Testis (tissue), 5 donors: ENCODE measurements at places on chromosomes 13 and 19.

GRCh38 chr13:59771272-59771671 lies 392.5 kb downstream of the DIAPH3 start:
- DNase-seq, result no peak

DNA sequence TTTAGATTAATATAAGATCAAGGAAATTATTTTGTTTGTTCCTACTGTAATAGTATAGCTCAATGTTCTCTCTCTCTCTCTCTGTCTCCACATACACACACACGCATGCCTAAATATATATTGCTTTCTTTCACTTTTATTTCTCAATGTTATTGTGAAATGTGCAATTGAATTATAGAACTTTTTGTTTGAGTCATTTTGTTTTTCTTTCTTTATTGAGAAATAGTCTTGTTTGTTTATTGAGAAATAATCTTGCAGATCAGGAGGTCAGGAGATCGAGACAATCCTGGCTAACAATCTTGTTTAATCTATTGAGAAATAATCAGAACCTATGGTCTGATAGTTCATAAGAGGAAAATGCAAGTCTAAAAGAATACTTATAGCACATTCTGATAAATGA lies 1581.3 kb downstream of the EFNB2 start:
- no peak for DNase-seq

GRCh38 chr13:60121337-60121687 lies 42.4 kb downstream of the DIAPH3 start:
- no peak for DNase-seq

DNA sequence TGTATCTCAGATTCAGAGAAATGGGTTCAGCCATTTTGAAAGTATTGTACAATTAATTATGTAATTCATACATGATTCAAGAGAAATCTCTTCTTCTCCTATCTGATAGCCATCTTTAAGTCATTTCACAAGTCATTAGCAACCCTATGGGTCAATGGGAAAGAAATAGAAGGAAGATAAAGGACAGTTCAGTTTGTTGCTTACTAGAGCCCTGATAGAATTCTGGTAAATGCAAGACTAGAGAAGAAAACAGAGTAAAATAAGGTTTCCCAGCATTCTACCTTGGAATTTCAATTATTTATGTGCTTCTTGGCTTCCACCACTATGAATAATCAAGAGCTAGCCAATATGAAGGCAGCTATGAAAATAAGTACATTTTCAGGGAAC lies 117.7 kb downstream of the LHFPL6 start:
- no peak for DNase-seq

DNA sequence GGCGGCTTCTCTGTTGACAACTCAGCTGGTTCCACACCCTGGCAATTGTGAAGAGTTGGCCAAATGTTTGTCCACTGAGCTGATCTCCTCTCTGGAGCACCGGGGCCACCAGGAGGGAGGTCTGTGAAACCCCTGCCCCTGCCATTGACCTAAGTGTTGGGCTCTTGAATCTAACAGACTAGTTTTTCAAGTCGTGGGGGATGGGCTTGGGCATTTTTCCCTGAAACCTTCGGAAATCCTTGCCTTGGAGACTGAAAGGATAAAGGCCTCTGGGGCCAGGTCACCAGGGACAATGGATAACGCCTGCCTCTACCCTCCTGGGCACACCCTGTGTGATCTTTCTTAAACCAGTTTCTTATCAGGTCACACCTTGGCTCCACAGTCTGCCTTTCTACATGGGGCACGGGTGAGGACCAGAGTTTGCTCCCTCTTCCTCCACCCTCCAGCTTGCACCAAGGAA lies 881 bp downstream of the GEMIN7 start:
- DNase-seq, result no peak

DNA sequence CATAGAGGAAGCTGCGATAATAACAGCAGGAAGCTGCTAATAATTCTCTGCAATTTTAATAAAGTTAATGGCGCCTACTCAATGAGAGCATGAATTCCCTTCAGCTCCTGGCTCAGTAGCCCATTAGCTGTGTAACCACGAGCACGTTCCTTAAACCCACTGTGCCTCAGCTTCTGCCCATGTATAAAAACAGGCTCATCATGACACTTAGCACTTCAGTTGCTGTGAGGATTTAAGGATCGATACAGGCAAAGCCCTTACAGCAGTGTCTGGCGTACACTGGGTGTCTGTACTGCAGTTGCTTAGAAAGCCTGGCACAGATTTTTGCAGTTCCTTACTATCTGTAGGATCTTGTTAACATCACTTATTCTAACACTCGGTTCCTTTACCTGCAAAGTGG lies 673.4 kb upstream of the ARGLU1 start:
- no peak for DNase-seq

DNA sequence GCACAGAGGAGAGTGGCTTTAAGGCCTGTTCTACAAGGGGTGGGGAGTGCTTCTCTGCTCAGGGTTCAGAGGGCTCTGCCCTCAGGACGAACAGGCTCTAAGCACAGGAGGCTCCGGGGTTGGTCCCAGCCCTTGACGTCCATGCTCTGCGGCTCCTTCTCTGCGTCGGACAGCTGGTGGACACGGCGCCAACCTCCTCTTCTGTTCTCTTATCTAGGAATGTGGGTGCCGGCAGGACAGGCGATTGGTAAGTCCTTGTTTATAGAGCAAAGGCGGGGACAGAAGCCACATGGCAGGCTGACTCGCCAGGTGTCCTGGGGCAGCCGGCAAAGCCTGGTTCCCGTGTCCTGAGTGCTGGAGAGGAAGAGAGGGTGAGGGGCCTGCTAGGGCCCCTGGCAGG lies 8.4 kb upstream of the RPS15 start:
- DNase-seq, result peak; percentile 89

DNA sequence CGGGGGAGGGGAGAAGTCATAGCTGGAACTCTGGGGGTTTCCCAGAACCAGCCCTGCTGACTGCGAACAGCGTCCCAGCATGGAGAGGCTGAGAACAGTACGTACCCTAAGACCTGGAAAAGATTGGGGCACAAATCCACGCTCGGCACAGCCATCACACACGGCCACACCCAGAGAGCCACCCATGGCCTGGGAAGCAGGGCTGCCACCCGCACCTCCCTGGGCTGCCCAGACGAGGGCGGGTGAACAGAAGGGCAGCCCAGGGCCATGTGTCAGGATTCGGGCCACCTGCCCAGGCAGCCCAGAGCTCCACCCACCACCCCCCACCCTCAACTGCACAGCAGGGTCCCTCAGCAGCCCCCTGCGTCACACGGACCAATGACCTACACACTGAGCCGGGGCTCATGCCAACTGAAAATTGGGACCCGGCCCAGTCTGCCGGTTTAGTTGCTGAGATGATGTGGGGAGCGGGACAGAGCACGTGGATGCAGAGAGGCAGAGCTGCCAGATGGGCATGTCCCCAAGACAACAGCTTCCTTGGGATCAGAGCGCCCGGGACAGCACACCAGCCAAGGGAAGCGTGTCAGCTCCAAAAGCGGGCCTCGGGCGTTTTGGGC lies 8.5 kb downstream of the UBXN6 start:
- peak; percentile 67 for DNase-seq

- DNase-seq, result no peak
Measured at GRCh38 chr19:18046059-18046718, 38.2 kb downstream of the ARRDC2 start.

GRCh38 chr19:7789447-7789846 lies 26.4 kb downstream of the CLEC4M start:
- DNase-seq, result no peak

DNA sequence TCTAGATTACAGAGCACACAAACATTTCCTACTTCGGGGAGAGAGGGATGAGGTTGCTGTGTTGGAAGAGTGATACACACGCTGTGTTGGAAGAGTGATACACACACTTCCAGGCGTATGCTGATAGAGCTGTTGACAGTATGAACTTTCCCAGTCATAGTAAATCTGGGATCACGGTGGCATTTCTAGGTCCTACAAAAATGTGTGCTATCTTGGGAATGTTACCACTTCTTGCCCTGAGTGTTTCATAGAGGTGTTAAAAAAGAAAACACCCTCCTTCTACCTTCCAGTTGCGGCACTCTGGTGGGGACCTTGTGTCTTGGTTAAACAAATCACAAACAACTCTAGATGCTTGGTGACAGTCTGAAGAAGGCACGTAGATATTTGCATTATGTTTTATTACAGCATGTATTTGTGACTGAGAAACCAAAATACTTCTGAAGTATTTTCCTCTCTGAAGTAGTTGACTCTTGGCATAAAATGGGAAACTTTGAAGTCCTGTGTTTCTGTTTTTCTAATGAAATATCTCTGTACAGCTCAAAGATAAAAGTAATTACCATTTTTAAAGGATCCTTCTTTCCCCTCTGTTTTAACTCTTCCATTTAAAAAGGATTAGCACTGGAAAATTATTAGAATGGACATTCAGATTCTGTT lies 52.5 kb downstream of the ARHGAP35 start:
- DNase-seq, result no peak

DNA sequence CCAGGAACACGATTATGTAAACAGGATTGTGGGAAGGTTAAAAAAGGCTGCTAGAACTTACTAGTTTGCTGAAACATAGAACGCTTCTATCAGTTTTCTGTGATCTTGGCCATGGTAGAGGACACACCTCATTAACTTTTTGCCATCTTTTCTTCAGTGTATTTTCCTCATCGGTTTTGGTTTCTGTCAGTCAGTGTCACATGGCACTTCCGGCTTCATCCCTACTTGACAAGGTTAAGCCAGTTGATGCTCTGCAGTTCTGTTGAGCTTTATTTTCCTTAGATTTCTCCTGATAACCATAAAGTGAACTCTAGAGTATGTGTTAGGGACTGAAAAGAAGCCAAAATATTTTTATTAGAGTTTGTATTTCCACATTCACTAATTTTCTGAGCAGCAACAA lies 147.5 kb downstream of the NDFIP2 start:
- DNase-seq, result no peak

DNA sequence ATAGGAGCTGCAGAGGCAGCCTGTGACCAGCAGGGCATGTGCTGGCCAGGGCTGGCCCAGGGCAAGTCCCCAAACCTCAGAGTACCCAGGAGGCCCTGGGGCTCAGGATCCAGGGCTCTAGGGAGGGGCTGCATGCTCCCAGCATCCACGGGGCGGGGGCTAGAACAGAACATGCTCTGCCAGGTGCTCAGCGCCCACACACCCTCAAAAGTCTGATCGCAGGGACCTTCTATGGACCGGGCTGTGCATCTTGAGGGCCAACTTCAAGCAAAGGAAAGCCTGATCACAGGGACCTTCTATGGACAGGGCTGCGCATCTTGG lies 33.5 kb downstream of the ELL start:
- DNase-seq, result no peak

GRCh38 chr13:30006246-30006645 lies 155.8 kb upstream of the UBL3 start:
- DNase-seq, result no peak

DNA sequence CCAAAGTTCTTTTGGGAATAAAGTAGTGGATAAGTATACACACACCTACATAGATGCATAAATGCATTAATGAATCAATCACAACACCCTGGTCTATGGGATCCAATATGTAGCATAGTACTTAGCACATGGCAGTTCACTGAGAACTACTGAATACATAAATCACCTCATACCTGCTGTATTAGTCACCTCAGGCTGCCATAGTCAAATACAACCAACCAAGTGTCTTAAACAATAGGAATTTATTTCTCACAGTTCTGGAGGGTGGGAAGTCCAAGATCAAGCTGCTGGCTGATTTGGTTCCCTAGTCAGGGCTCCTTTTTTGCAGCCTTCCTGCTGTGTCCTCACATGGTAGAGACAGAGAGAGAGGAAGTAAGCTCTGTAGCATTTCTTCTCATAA lies 228.2 kb downstream of the NHLRC3 start:
- DNase-seq, result no peak

GRCh38 chr19:41864374-41864773 lies 4.3 kb downstream of the RPS19 start:
- no peak for DNase-seq

GRCh38 chr19:7901337-7901736 lies 2.3 kb upstream of the MAP2K7 start:
- no peak for DNase-seq

- no peak for DNase-seq
Measured at GRCh38 chr13:94248454-94249228, 230.8 kb downstream of the DCT start.

GRCh38 chr19:12676384-12676792 lies 5.3 kb downstream of the DHPS start:
- peak; percentile 90 for DNase-seq

DNA sequence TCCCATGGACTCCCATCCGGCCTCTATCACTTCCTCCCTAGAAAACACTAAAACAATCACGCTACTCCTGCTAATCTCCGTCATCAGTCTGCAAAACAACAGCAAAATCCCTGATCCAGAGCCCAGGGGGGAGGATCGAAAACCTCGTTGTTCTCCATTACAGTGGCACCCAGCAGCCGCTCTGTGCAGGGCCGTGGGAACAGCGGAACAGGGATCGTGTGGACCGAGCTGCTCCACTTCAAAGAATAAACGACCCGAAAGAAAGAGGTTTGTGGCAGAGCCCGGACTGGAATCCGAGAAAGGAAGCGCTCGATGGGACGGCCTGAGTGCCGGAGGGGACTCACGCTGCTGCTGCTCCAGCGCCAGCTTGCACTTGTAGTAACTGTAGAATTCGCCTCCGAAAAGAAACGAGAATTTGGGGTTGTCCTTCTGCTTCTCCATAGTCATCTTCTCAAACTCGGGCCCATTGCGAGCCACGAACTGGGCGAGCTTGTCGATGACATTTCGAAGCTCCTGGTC lies 652 bp downstream of the CHERP start:
- no peak for DNase-seq

GRCh38 chr19:2717638-2718541 lies 3.3 kb downstream of the DIRAS1 start:
- no peak for DNase-seq

DNA sequence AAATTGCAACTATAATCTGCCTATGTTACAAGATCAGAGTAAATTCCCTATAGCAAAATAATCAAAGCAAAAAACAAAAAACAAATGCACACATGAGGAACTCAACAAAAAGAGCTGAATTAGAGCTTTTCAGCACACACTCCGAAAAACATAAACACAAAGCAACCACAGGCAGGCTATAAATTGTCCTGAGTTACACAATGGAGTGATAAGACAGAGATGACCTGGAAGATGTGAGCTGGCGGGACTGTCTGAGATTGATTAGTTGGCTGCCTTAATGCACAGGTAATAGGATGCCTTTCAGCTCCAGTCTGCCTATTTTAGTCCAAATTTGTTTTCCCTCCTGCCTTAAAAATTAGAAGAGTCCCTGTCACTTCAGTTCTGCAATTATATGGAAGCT lies 159.0 kb upstream of the FNDC3A start:
- no peak for DNase-seq

- peak; percentile 80 for DNase-seq
Measured at GRCh38 chr13:98478189-98479129, 98.4 kb downstream of the STK24 start.

GRCh38 chr13:43988302-43988701 lies 108.6 kb downstream of the LACC1 start:
- DNase-seq, result no peak

- no peak for DNase-seq
Measured at GRCh38 chr13:35891507-35892441, 239.4 kb downstream of the DCLK1 start.

- DNase-seq, result peak; percentile 39
Measured at GRCh38 chr13:48231080-48231479, 1.9 kb upstream of the ITM2B start.

DNA sequence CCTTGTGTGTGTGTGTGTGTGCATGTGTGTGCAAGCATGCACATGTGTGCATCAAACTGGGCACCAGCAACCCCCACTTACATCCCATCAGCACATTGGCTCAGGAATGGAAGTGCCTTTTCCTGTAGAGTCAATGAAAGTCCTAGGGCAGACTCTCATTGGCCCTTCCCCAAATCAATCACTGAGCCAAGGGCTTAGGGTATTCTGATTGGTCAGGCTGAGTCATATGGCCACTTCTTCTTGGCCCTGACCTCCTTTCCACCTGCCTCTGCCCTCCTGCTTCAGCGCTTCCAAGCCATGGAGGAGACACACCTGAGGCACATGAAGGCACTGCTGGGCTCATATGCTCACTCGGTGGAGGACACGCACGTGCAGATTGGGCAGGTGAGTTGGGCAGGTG lies 20.9 kb downstream of the FCHO1 start:
- peak; percentile 42 for DNase-seq
